Activated CD8-positive, alpha-beta memory T cell treated with anti-CD3 and anti-CD28 coated beads for 1 hour (primary cell): ENCODE measurements at places on chromosomes 5 and 9.
A peak's percentile ranks its signal among the peaks of the same experiment; 100 is the strongest.

GRCh38 chr5:146203011-146203871, at the start of gene RBM27:
RBM27 (plus strand) TSS chr5:146203605; CDS start chr5:146203766, 161 bp downstream.
- peak; percentile 89 for DNase-seq

DNA sequence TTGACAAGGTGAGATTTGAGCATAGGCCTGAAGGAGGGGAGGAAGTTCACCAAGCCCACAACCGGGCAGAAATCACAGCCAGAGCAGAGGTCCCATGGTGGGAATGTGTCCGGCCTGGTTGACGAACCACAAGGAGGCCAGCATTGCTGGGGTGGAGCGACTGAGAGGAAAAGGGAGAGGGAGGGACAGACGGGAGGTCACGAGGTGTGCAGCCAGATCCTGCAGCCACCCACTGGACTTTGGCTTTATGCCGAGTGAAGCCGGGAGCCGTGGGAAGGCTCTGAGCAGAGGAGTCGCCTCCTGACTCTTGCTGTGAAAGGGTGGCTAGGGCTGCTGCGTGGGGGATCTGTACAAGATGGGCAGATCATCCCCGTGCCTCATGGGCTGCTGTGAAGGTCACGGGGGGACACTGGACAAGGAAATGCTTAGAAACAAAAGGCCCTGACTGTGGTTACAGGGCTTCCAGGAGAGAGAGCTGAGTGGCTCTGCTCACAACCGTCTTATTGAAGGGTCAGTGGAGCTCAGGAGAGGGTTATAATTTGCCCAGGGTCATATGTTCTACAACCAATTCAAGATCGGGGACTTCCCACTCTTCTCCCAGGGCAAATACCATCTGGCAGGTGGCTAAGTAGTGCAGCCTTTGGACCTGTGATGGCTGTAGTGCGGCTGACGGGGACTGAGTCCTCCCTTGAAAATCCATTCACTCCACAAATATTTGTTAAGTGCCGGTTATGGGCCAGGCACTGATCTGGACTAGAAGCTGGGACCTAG, 15.6 kb upstream of the CD74 start:
- no peak for DNase-seq

DNA sequence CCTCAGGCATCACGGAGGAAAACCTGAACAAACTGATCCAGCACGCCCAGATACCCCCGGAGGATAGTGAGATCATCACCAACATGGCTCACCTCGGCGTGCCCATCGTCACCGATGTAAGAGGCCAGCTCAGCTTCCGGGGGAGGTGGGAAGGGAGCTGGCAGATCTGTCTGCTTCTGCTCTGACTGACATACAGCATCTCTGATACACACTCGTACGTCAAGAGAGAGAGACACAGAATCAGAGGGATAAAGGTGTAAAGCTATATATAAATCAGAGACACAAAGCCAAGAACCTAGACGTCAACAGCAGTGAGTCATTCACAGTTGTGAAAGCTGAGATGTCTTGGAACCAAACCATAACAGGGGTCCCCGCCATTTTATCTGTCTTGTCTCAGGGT, 30.1 kb upstream of the CFAP157 start:
- no peak for DNase-seq

DNA sequence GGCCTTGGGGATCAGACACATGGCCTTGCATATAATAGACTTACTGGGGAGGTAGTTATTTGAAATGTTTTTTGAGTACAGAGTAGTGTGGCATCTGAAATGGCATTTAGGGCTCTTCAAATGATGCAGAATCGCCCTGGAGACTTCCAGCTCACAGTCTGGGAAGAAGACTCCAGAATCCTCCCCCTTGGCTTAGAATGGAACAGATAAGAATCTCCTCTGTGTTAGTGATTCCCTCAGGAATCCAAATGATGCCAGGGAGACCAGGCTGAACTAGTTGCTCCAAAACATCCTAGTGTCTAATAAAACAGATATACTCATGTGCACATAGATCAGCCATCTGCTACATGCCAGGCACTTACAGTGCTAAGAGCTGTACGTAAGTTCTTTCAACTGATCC, 38.6 kb upstream of the SMC5 start:
- no peak for DNase-seq

DNA sequence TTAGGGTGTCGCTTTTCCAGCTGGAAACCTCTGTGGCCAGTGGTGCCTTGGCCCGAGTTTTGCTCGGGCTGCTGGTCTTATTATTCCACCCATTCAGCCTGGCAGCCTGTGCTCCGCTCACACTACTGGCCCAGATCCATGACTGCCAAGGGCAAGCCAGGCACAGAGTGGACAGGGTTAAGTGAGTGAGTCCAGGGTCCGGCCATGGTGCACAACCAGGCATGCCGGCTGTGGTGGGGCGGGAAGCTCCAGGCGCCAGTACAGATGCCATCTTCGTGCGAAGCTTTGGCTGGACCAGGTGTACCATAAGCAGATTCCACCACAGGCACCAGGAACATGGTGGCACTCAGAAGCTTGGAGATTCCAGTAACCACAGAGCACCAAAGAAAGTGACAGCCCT, 580.2 kb upstream of the FAM174A start:
- DNase-seq = no peak

DNA sequence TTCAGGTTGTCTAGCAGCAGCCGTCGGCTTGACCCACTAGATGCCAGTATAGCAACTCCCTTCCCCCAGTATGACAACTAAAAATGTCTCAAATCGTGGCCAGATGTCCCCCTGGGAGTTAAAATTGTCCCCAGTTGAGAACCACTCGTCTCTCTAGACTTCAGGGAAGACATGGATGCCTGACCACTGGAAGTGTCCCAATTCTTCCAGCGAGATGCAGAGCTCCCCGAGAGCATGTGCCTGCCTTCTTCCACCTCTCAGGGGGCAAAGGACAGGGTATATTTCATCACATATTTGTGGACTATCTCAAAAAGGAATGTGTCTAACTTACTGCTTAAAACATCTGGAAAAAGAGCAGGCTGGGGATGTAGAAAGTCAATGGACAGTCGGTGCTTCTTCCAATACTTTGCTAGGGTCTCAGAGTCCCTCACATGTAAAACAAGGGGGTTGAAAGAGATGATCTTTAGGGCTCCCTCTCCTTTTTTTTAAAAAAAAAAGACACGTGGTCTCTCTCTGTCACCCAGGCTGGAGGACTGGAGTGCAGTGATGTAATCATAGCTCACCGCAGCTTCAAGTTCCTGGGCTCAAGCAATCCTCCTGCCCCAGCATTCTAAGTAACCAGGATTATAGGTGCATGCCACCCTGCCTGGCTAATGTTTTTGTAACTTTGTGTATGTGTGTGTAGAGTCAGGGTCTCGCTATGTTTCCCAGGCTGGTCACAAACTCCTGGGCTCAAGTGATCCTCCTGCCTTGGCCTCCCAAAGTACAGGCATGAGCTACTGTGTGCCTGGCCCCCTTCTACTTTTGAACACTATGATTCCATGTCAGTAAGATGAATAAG, 190.6 kb downstream of the DAB2IP start:
- no peak for DNase-seq

GRCh38 chr5:135130261-135131215, 96.5 kb upstream of the PITX1 start:
- DNase-seq = no peak

DNA sequence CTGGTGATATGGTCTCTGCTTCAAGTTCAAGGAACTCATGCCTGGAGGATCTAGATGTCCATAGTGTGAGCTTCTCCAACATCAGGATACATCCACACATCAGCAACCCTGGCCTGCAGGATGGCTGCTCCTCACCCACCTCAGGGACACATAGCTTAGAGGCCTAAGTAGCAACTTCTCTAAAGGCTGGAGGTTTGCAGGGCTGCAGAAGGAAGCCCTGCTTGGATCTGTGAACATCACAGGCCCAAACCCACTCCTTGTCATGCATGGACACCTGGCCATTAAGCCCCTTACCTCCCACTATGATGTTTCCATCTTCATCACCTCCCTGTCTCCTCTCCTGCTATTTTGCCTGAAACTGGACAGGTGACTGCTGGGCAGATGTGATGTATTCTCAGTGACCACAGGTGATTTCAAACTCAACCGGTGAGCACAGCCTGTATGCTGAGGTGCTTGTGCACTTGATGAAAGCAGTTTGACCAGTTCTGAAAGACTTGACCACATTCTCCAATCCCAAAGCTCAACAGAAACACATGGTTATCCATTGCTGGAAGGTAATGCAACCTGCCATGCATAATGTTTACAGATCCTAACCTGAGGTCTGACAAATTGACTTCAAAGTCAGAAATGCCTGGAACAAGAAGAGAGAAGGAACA, 205.2 kb downstream of the FSTL4 start:
- no peak for DNase-seq

- DNase-seq = no peak
Measured at GRCh38 chr5:4048398-4048797, 452.8 kb downstream of the IRX1 start.

GRCh38 chr9:105054491-105054890, 126.5 kb upstream of the ABCA1 start:
- DNase-seq = no peak

DNA sequence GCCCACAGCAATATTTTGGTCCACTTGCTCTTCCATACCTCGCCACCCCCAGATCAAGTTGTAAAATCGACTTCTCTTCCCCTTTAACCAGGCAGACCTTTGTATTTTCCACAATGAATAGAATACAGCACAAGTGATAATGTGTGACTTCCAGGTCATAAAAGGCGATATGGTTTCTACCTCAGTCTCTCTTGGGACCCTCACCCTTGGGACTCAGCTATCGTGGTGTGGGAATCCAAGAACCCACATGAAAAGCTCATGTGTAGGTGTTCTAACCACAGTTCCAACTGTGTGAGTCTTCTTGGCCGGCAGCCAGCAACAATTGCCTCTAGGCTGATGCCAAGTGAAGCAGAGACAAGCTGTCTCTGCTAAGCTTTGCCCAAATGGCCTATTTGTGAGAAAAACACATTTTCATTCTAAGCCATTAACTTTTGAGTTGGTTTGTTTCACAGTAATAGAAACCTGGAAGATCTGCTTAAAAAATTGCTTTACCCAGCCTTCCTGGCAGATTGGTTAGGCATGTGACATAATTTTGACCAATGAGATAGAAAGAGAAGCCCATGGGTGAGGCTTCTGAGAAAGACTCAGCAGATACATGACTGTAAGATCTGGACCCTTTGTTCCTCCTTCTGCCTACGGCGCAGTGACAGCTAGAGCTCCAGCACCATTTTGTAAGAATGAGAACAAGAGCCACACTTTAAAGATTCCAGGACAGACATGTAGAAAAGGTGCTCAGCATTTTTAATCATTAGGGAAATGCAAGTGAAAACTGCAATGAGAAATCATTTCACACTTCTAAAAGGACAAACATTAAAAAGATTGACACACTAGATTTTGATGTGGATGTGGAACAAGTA, 18.3 kb upstream of the MLLT3 start:
- no peak for DNase-seq

DNA sequence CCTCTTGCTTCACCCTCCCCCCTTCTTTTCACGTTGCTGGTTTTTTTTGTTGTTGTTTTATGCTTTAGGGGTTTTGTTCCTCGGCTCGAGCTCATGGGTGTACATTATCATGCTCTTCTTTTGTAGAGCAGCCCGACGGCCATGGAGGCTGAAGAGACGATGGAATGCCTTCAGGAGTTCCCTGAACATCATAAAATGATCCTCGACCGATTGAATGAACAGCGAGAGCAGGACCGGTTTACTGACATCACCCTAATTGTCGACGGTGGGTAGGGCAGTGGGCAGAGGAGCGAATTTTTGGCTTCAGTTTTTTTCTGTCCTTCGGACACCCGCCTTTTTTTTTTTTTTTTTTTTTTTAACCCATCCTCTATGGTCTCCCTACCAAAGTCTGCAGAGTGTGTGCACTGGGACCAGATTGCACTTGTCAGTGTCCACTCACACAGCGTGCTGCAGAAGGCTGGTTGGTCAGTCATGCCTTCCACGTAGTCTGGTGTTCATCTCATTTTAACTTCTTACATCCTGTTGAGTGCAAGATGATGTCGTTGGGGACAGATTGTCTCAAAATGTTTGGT, 1.3 kb downstream of the ZNF131 start:
- no peak for DNase-seq

GRCh38 chr9:29740518-29740917, 2167.2 kb upstream of the C9orf72 start:
- DNase-seq = no peak

GRCh38 chr5:134891473-134891872, 13.5 kb upstream of the PCBD2 start:
- no peak for DNase-seq

- DNase-seq = no peak
Measured at GRCh38 chr5:2334719-2335118, 416.8 kb downstream of the IRX2 start.

GRCh38 chr5:138096997-138097828, 13.4 kb downstream of the WNT8A start:
- no peak for DNase-seq

DNA sequence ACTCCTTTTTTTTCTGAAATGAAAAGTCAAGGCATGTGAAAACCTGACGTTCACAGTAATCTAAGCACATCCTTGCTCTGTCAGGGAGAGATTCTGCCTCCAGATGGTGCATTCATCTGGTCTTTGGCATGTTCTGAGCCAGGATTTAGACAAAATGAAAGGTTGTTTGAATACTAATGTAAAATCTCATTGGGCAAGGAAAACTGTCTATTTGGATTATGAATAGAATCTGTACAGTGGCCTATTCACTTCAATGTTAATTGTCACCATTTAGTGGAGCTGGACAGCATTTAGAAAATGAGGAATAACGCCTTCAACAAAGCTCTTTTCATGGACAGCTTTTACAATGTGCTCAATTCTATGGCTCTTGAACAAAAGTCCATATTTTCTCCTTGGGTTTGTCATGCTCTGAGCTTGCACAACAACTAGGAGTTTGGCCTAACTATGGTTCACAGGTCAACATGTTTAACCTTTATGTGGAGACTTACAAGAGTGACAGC, 28.9 kb downstream of the ARHGEF28 start:
- no peak for DNase-seq

DNA sequence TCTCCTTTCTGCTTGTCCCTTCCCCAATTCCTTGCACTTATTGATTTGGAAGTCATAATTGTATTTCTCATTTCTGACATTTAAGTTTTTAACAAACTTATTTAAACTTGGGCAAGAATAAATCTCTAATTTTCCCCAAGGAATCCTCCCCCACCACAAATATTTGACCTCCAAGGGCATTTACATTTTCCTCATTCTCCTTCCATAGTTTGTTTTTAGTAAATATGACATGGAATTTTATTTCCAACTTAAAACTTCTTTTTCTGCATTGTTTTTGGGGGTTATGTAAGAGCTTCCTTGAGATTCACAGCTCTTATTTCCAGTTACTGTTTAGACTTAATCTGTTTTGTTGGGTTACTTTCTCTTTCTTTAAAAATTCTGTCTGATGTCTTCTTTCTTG, 64.9 kb downstream of the ZNF618 start:
- no peak for DNase-seq

DNA sequence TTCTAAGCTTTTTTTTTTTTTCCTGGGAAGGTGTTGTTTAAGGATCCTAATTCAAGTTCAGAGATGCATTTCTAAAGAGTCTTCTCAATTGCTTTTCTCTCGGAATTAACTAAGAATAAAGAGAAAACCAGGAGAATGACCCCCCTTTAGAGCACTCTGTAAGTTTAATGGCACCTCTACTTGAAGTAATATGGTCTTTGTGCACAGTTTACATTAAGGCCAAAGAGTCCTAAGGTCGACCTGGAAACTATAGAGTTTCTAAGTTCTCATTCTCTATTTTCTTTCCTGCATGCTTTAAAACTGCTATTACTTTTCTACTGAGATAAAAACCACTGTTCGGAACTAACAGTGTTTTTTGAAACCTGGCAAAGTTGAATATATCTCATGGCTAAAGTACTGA, 923.1 kb upstream of the CDH10 start:
- no peak for DNase-seq
